NCI-H2081 treated with DMSO at 0.1 percent for 48 hours (cell line): ENCODE measurements at places on chromosomes 3 and 15.

DNA sequence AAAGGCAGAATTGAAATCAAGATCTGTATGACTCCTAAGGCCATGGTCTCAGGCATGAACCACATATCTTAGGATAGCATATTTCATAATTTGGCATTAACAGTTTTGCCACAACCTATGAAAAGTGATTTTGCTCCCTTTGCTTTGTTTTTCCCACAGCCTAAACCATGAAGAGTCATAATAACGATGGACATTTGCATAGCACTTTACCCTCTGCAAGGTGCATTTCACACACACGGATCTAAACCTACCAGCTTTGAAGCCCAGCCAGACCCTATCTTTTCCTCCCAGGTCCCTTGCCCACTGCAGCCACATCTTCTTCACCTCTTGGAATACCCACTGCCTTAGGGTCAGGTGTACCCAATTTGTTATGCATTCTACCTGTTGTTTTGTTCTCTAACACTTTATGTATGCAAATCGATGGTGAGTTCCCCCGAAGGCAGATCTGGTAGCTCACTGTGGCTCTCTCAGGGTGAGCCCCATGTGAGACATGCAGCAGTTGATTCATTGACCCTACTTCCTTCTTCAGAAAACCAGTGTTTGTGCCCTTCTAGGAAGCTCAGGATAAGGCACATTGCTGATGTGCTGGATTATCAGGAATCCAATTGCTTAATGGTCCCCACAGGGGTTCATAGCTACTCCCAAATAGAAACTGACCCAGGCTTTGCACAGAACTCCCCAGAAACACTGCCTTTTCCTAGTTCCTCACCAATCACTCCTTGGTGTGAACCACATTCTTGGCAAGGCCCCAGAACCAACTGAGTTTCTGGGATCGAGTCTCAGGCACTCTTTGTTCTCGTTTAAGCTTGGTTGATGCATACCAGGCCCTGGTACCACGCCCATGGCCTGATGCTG, 8.7 kb downstream of the ARHGAP31 start:
- no peak for DNase-seq

- no peak for DNase-seq
These were observed 150.8 kb downstream of the MEGF11 start for GRCh38 chr15:66102563-66103292.

GRCh38 chr15:27679731-27680471, 419.2 kb downstream of the OCA2 start:
- peak; percentile 79 for DNase-seq

DNA sequence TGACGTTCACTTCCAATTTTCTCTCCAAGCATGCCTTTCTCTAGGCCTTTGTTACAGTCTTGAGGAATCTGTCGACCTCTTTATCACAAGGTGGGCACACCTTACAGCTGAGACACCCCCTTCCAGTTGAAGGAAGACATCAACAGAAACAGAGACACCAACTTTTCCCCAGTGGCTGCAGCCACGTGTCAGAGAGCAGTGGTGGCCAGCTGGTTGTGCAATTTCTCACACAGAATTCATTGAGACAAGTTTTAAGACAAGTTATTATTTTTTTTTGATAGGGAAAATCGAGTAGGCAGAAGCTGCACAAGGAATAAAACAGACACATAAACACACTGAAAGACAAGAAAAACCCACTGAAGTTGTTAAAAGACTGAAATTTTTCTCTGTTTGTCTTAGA, 436.7 kb upstream of the MDFIC2 start:
- DNase-seq = no peak

DNA sequence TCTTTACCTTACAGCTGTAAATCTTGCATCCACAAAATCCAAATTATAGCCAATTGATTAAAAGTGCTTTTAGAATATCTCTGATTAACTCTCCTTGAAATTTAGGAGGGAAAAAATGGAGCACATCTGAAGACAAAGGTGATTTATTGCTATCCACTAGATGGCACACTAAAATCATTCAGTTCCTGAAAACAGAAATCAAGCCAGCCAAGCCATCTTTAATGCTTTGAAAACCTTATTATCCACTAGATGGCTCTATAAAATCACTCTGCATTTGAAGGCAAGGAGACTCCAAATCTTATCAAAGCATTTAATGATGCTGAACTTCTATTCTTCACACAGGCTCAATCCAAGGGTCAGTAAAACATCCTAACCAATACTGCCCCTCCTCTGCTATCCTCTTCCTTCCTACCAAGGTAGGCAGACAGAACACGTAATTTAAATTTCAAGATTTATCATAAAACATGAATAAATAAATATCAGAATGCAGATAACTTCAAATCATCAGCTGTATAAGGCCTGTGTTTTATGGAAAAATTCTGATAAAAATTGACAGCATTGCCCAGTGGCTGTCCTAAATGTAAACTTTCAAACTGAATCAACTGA, 48.4 kb downstream of the GOLIM4 start:
- peak; percentile 91 for DNase-seq

GRCh38 chr15:79089331-79089889, 1.2 kb downstream of the RASGRF1 start:
- no peak for DNase-seq

GRCh38 chr15:53354874-53355273, 404.6 kb downstream of the WDR72 start:
- DNase-seq = no peak

DNA sequence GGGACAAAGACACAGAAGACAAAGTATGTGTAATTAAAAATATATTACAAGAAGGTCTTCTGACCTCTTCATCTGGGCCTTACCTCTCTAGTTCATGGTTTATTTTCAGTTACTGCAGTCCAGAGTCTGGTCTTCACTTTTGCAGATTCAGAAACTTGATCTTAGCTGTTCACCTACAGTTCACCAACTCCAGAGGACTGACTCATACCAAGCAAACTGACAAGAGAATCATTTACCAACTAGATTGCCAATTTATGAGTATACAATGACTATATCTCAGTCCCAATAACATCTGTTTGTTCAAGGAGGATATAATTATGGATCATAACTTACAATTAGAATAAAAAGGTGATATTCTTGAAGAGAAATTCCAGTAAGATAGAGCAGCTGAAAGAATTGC, 9.0 kb downstream of the P2RY1 start:
- DNase-seq = no peak

GRCh38 chr3:168213920-168214319, 118.2 kb upstream of the GOLIM4 start:
- no peak for DNase-seq

DNA sequence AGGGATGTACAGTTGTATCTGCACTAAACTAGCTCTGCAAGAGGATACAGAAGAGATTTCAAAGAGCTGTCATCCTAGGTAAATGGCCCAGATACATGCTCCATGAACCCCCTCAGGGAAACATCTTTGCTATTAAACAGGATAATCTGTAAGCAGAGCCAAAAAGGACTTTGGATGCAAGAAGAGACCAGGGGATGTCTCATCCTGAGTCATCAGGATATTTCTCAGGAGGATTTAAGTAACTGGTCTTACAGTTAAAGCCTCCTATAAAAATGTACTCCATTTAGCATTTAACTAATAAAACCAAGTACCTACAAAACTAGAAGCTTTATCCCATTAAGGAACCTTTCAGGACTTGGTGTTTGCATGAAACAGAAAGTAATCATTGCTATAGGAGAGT, 48.2 kb upstream of the PHLDB2 start:
- DNase-seq = no peak

DNA sequence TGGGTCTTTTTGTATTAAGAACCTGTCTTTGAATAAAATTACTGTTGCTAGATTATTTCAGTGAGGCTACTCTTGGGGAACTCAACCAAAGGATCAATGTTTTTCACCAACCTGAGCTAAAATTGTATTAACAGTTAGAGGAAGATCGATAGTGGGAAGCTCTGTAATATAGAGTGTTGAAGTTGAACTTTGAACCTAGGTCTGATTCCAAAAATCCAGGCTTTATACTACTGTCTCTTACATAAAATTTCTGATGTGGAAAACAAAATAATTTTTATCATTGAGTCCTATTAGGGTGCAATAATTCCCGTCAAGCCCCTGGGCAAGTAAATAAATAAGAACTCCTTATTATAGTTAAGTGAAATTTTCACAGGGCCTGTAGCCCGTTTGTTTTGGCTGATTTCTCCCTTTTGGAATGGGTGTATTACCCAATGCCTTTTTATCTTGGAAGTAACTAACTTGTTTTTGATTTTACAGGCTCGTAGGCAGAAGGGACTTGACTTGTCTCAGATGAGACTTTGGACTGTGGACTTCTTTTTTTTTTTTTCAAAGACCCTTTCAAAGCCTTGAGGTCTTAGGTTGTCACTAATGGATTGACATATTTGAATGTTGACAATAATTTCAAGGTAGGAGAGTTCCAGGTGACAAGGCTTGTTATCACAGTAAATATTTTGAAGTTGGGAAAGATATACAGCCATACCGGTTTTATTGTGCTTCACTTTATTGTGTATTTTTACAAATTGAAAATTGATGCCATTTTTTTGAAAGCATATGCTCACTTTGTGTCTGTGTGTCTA, 276.1 kb downstream of the NFKBIZ start:
- no peak for DNase-seq

DNA sequence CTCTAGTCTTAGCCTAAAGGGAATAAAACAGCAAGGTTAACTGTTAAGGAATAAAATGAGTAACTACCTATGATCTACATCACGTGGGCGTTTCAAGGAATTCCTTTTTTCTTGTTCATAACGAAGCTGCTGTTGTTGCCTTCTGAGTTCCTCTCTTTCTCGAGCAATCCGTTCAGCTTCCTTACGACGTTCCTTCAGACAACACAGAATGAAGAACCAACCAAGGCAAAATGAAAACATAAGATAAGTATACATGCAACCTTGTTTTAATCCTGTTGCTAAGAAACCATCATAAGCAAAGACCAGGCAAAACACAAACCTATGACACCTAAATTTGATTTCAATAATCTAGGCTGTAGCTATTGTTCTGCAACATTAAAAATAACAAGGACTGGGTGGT, 44.1 kb downstream of the SLTM start:
- DNase-seq = no peak

DNA sequence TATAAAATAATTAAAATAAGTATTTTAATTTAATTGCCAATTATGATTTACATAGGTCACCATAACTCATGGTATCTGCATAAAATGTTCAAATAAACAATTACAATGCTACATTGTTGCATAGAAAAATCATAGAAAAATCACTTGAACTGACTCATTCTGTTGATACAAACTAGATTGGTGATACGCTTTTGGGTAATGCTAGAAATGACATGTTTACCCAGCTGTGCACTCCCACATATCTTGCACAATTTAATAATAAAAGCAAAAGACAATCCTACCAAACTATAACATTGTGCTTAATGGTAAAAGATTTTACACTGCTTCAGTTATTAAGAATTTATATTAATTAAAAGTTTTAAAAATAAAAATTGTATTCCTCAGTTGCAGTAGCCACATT, 45.8 kb upstream of the FBXL22 start:
- no peak for DNase-seq

GRCh38 chr3:114320246-114320645, 26.4 kb downstream of the TIGIT start:
- DNase-seq = no peak

DNA sequence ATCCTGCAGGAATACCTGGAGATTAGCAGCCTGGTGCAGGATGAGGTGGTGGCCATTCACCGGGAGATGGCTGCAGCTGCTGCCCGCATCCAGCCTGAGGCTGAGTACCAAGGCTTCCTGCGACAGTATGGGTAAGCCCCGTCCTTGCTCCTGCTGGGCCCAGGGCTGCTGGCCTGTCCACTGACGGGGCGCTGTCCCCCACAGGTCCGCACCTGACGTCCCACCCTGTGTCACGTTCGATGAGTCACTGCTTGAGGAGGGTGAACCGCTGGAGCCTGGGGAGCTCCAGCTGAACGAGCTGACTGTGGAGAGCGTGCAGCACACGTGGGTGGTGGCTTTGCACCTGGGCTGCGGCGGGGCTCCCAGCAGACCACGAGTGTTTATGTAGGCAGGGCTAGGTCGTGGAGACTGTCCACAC, 5.0 kb downstream of the FES start:
- DNase-seq = no peak

- no peak for DNase-seq
These were observed 110.1 kb upstream of the GBE1 start for GRCh38 chr3:81871358-81872155.

DNA sequence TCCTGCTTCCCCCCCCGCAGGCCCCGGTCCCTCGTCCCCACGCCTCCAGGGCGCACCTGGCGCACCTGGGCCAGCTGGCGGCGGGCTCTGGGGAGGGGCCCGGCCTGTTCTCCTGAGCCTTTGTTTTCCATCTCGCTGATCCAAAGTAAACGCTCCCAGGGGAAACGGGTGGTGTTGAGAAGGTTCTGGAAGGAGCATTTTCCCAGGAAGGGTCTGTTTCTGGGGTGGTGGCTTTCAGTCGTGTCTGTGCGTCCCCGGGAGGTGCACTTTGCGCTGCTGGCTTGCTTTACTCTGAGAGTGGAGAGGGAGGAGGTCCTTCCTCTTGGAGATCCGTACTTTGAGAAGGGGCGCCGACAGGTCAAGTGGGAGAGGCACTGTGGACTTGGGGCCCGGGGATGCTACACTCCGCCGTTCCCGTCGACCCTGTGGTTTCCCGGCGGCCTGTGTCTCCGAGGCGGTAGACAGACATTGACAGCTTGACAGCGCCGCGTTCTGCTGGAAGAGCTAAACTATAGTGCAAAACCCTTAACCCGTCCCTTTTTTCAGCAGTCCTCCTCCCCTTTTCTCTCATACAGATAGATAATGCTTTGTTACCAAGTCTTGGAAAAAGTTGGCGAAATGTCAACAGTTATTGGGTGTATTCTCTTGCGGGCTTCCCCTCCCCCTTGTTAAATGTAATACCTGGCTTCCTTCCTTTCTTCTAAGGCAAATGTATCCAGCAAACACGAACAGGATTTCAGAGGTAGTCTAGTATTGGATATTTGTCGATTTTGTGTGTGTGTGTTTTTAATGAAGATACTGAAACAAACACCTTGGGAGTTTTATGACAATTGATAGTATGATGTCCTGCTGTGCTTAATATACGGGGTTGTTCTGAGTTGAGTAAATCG, 6.5 kb downstream of the TPM1 start:
- DNase-seq = no peak

DNA sequence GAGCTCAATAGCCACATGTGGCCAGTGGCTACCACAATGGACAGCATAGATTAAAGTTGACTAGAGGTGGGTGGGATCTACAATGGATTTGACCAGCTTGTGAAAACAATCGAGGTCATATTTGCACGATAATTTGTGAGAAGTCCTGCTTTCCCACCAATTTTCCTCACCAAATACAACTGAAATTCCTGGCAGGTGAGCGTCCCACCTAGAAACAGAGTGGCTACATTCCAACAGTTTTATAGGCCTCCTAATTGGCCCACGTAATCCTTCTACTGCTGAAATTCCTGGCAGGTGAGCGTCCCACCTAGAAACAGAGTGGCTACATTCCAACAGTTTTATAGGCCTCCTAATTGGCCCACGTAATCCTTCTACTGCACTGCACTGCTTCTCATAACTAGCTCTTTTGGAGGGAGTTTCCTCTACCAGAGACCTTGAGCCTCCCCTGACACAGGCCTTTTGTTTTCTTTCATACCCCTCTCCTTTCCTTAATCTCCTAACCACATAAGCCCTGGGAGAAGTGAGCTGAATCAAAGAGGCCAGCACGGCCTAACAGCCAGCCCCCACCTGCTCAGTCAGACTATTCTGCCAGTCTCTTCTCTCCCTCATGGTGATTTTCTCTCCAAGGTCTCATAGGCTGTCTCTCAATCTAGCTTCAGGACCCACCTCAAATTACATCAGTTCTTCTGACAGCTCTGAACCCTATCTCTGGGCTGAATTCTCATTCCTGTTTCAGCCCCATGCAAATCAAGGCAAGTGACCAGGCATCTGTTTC, 80.2 kb downstream of the BFSP2 start:
- no peak for DNase-seq
